ENCODE measurements at places on chromosomes 5 and 9.

DNA sequence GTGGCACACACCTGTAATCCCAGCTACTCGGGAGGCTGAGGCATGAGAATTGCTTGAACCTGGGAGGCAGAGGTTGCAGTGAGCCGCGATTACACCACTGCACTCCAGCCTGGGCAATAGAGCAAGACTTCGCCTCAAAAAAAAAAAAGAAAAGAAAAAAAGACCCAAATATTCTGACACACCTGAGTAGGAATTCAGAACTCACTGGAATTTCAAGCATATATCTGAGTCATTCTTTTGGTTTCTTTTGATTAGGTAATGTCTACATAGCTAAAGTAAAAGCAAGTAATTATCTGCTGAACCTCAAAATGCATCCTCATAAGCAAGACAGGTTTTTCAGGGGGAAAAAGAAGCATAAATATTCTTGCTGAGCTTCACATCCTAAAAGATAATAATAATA, 35.9 kb downstream of the ANKRD31 start:
- no peak for DNase-seq

DNA sequence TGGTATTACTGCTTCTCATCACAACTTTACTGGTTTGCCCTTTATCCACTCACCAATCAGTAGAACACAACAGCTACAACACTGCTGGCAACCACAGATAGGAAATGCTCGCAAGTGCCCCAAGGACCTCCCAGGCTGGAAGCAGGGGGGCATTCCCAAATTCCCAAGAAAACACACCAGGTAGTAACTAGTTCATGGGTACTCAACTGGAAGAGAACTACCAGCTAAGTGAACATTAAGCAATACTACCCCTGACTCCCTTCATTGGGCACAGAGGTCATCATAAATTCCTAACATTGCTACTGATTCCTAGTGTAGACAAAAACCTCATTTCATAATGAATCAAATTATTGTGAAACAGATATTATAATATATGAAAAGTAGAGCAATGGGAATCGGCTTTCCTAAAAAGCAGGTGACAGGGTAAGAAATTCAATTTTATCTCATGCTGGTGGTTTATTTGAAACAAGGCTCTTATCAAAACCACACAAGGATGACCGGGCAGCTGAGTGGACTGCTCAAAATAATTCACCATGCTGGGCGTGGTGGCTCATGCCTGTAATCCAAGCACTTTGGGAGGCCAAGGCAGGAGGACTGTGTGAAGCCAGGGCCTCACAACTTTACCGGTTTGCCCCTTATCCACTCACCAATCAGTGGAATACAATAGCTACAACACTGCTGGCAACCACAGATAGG, 81.6 kb downstream of the TLE1 start:
- DNase-seq = no peak

DNA sequence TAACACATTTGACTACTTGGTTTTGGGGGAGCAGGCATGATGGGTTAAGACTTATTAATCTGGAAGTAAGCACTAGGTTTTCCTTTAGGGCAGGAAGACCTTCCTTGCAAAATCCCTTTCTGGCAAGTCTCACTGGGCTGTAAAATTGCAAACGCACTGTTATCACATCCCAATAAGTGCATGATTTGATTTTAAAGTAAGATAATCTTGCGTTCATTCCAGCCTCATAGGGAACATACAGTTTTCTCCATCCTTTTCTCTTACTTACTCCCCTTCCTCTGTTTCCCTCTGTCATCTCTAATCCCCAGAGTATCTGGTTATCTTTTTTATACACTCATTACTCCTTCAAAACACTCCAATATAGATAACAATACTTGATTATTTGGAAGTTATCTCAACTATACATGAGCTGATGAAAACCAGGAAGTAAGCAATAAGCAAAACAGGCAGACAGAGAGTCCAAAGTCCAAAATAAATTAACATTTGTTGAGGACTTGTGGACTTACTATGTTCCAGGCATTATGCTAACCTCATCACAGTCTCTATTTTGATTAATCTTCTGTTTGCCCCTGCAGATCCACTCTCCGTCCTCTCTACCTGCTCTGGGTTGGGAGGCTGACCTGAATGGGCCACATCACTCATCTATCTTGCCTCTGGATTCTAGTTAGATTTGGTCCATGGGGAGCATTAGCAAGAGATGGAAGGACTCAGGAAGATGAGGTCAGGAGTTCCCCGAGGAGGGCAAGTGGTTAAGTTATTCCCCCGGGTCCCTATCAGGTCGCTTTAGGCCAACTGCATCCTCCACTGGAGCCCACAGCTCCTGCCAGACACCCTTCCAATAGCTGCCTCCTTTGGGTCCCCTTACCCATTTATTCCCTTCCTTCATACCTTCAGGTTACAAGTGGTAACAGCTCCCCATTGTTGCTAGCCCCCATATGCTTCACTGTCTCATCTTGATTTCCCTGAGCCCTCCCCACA, 60.2 kb downstream of the SLC22A5 start:
- DNase-seq = no peak

GRCh38 chr5:181153814-181154213, 6.4 kb downstream of the OR2V2 start:
- no peak for DNase-seq

GRCh38 chr5:135119481-135119880, 85.5 kb upstream of the PITX1 start:
- no peak for DNase-seq

All from right hindlimb (tissue), 1 donor.